ENCODE measurements at places on chromosomes 3 and 15.

GRCh38 chr3:124256156-124256555, 264.2 kb upstream of the ROPN1 start:
- DNase-seq, result no peak

- DNase-seq, result no peak
These were observed 53.7 kb downstream of the TRIM42 start for GRCh38 chr3:140731440-140732119.

DNA sequence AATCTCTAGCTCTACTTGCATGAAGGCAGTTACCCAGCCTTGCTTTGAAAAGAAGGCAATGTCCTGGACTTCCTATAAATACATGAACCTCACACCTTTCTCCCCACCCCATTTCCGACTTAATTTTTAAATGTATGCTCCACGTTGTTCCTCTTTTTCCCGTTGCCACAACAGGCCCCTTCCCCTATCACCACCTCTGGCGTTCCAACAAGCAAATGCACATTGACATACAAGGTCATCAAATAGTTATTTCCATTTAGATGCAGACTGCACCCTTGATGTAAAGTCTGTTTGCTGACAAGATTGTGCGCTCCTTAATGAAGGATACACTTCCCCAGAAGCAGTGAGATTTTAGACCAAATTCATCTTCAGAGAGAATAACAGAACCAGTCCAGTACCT, 260.7 kb upstream of the UMPS start:
- no peak for DNase-seq

GRCh38 chr15:78878356-78878755, 5.7 kb downstream of the MORF4L1 start:
- DNase-seq, result no peak

DNA sequence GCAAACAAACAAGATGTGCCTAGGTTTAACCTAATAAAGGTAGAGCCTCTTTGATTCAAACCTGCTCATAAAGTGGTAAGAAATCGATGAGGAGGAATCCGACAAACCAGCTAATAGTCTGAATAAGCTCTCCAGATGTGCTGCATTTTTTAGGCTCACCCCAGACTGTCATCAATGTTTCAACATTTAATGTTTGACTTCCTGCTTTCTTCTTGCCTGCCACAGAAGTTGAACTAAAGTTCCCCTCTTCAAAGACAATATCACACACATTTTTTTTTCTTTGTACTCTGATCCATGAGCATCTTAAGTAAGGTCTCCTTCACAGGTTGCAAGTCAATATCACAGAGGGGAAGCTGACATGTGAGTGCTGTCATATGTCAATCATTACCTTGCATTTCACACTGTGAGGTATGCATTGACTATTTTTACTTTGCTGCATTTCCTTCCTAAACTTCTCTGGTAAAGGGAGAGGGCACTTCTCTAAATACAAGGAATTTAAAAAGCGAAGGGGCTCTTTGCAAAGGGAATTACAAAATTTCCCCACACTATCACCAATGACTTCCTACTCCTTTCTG, 172.3 kb upstream of the MCTP2 start:
- DNase-seq, result no peak

DNA sequence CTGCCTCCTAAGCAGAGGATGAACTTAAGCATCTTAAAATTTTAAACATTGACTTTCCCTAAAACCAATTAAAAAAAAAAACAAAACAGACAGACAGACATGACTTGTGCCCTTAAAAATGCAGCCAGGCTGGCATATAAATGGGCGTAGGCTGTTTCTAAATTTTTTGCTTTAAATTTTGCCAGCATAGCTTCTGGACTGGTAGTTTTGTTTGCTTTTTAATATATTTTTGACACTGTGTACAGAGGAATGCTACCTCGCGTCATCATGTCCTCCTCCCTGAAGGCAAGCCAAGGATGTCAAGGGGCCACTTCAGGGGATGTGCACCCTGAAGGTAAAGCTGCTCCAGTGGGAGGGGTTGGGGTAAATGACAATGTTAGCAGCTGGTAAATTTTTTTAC, 134.8 kb downstream of the PGPEP1L start:
- no peak for DNase-seq

- no peak for DNase-seq
These were observed 392.5 kb downstream of the FOXP1 start for GRCh38 chr3:71191031-71191482.

DNA sequence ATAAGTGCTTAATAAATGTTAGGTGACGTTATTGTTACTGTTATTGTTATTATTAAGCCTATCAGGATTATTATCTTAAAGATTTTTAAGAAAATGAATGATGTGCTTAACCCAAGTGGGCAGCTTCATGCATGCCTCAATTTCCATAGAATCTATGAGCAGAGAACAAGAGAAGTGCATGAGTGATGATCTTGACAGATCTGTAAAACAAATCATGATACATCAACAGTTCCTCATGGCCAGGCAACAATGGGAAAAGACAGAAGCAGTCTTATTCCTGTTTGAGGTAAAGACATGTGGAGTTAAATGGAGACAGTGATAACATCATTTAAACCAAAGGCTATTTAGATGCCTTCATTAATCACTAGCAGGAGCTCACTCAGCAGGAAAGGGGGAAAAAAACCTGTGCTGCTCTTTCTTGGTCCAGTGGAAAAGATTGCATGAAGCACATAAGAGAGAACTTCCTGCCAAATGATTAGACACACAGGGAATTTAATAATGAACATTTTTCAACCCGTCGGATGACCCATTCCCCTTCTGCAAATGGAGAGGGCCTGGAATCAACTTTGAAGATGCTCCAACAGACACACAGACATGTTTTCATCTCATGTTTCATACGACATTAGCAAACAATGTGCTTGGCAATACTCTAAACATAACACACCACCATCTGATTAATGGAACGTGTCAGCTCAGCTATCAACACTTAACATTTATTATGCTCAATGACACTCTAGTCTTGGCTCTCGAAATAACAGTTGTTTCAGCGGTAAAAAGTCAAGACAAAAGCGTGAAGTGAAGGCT, 212.2 kb upstream of the LRRN1 start:
- DNase-seq, result no peak

DNA sequence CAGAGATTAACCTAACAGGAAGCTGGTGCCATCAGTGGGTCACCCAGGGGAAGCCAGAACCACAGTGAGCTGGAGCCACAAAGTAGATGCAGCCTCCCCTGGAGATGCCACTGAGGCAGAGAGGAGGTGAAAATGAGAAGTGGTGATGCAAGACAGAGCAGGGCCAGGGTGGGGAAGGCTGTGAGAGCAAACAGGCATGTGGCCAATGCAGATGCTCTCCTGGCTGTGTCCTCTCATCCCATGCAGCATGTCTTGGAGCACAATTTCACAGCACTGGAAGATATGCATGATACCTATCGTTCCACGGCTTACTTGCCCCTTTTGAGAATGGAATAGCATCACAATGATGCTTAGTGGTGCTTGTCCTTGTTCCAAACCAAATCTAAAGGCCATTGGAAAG, 126.3 kb downstream of the ABHD5 start:
- no peak for DNase-seq

DNA sequence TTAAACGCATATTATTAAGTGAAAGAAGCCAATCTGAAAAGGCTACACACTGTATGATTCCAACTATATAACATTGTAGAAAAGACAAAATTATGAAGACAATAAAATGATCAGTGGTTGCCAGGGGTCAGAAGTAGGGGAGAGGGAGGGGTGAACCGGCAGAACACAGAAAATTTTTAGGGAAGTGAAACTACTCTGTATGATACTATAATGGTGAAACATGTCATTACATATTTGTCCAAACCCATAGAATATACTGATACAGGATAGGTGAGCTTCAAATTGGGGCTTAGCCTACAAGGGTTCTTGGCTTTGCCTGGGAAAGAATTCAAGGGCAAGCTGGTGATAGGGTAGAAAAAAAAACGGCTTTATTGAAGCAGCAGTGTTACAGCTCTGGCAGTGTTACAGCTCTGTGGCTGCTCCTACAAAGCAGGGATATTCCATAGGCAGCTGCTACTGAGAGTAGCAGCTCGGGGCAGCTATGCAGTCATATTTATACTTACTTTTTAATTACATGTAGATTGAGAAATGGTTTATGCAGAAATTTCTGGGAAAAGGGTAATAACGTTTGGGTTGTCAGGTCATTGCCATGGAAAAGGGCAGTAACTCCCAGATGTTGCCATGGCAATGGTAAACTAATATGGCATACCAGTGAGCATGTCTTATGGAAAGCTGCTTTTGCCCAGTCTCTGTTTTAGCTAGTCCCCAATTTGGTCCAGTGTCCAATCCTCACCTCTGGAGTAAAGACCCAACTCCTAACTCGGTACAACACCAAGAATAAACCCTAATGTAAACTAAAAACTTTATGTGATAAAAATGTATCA, 125.1 kb upstream of the SLC25A36 start:
- no peak for DNase-seq

DNA sequence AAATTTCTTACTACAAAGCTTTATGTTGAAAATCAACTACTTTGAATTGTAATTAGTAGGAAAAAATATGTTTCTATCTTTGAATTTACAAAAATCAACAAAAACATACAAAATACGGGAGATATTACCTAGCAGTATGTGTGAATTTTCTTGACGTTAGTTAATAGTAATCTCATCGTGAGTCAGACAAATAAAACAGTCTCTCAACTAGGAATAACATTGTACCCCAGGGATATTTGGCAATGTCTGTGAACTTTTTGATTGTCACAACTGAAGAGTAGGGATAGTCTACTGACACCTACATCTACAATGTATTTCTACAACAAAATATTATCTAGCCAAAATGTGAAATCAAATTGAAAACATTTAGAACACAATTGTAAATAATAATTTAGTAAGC, 250.3 kb downstream of the POLQ start:
- DNase-seq, result no peak

GRCh38 chr15:96703091-96703490, 372.6 kb downstream of the NR2F2 start:
- no peak for DNase-seq

GRCh38 chr3:47362701-47363100, 18.1 kb upstream of the PTPN23 start:
- DNase-seq, result no peak

- no peak for DNase-seq
These were observed 110.9 kb upstream of the ZNF717 start for GRCh38 chr3:75896265-75896664.

- no peak for DNase-seq
These were observed 226.6 kb upstream of the AZI2 start for GRCh38 chr3:28575100-28575745.

- no peak for DNase-seq
These were observed 26.1 kb downstream of the STARD5 start for GRCh38 chr15:81297603-81298575.

DNA sequence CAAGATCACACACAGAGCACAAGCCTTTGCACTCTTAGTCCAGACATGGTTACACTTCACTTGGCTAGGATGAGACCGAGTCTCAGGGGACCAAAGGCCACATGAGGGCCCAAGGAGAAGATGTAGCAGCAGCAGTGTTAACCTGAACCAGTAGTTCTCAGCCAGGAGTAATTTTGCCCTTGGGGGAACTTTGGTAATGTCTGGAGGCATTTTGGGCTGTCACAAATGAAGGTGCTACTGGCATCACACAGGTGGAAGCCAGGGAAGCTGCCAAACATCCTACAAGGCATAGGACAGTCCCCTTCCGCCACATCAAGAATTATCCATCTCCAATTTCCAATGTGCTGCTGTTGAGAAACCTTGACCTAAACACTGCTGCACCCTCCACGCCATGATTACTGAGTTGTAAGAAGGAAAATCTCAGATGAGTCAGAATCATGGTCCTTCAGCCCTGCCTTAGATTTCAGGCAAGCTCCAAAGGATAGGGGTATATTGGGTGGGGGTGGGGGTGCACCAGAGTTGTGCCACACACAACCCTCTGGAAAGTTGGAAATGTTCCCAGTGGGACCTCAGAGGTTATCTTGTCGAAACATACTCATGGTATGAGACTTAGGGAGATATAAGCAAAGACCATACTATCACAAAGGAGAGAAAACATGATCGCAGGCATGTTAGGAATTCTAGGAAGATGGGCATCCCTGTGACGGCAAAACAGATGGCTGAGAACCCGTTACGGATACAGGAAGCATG, 36.2 kb downstream of the SEMA5B start:
- no peak for DNase-seq

- no peak for DNase-seq
These were observed 826 bp downstream of the LRRC58 start for GRCh38 chr3:120348065-120348990.

DNA sequence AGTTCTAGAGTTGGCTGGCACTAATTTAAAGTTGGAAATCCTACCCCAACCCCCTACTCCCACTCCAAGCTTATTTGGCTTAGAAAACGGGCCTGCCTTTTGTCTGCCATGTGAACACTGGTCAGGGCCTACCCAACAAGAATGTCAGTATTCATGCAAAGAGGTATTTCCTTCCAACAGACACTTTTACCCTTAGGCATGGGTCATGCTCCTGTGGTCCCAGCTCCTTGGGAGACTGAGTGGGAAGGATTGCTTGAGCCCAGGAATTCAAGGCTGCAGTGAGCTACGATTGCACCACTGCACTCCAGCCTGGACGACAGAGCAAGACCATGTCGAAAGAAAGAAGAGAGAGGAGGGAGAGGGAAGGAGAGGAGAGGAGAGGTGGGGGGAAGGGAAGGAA, 137.5 kb upstream of the LRTM1 start:
- no peak for DNase-seq

DNA sequence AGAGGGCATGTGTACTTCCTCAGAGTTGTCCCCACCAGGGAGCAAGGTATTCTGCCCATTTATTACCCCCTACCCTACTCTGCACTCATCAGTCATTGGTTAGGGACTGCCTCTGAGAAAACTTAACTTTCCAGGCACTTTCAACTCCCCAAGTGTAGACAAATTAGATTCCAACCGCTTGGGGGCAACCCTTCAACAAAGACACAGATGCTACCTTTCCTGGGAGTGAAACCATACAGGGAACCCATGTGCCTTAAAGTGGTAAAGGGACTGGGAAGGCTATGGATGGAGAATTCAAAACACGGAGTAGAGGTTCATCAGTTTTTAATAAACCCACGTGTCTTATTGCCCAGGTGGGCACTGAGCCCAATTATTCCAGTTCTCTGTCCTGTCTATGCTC, 19.4 kb upstream of the UBE2E2 start:
- no peak for DNase-seq

GRCh38 chr3:127141921-127142730, 50.8 kb upstream of the PRR23E start:
- DNase-seq, result no peak

GRCh38 chr15:78308422-78309032, 9.1 kb upstream of the SKIC8 start:
- no peak for DNase-seq
